Activated T-cell treated with anti-CD3 and anti-CD28 coated beads, Interleukin-2, amount 50 U/mL, for 24 hours (primary cell): ENCODE measurements at places on chromosomes 12 and 14.

- no peak for DNase-seq
Observed at GRCh38 chr12:114904254-114905003, 220.5 kb upstream of the TBX3 start.

GRCh38 chr12:47860279-47860841, 40.7 kb upstream of the HDAC7 start:
- DNase-seq, result peak; percentile 62

- no peak for DNase-seq
Observed at GRCh38 chr14:99602788-99603415, 1.1 kb downstream of the CCDC85C start.

- DNase-seq, result no peak
Observed at GRCh38 chr12:95615749-95616148, 64.5 kb upstream of the USP44 start.

DNA sequence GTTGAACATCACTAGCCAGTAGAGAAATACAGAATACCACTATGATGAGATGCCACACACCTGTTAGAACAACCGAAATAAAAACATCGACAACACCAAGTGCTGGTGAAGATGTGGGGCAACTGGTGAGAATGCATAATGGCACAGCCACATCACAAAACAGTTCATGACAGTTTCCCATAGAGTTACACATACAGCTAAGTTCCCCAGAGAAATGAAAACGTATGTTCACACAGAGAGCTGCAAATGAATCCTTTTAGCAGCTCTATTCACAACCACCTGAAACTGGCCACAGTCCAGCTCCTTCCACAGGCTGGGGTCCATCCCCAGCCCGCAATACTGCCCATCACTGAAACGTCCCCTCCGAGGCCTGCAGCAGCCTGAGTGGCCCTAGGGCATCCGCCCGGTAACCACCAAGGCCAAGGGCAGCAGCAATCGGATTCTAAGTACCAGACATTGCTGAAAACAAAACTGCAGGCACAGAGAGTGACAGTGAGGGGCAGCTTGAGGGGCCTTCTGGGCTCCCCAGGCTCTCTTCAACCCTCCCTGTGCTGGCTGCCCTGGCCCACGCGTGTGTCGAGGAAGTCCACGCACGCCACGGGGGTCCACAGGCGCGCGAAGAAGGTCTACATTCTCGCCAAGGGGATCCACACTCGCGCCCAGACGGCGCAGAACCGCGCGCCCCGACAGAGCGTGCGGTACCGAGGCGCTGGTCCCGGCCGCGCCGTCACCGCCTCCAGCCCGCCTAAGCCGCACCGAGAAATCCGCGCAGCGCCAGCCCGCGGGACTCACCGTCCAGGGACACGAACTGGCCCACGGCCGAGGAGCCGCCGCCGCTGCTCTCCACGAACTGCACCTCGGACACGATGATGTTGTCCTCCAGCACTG, 903 bp downstream of the BRF1 start:
- no peak for DNase-seq

DNA sequence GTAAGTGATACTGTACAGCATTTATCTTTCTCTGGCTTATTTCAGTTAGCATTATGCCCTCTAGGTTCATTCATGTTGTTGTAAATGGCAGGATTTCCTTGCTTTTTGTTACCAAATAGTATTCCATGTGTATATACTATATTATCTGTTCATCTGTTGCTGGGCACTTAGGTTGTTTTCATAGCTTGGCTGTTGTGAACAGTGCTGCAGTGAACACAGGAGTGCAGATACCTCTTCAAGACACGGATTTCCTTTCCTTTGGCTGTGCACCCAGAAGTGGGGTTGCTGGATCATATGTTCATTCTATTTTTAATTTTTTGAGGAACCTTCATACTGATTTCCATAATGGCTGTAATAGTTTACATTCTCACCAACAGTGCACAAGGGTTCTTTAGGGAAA, 21.5 kb downstream of the EP400 start:
- DNase-seq, result no peak

DNA sequence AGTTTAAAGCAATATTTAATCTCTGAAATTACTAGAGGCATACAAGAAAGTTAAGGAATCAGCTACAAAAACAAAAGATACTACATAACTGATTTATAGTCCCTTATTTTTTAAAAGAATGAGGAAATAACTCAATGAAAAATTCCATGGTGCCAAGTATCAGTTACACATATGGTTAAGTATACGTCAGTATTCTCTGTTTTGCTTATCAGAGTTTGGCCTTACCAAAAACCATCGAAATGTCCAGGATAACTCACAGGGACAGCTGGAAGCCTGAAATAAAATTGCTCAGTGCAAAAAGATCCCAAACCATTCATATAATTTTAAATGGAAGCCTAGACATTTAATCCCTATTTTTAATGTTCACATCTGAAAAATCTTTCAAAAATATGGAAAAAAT, 3.6 kb downstream of the CFL2 start:
- DNase-seq, result no peak

DNA sequence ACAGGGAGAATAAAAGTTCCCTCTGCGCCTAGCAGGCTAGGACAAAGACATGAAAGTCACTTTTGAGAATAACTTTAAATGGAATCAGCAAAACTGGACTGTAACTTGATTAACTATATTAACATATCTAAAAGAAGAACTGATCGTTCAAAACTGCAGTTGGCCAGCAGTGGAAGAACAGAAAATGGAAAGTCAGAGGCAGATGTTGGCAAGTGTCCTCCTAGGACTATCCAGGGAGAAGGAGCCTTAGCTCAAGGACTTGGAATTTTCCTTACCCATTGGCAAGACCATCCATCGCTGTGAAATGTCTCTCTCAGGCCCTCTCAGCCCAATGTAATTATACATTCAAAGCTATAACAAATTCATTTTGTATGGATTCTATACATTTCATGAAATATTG, 419.7 kb downstream of the ATP23 start:
- no peak for DNase-seq

DNA sequence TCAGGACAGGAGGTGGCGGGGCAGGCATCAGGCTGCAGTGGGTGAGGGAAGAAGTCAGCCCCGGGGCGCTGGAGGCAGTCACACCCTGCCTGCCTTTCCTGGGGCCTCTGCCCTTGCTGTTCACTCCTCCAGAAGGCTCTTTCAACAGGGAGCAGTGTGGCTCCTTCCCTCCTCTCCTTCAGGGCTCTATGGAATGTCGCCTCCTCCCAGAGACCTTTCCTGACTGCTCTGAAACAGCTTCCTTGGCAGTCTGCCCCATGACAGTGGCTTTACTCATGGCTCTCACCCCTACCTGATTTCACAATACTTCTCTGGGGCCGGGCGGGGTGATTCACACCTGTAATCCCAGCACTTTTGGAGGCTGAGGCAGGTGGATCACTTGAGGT, 7.1 kb downstream of the RHOF start:
- DNase-seq, result peak; percentile 68

- DNase-seq, result no peak
Observed at GRCh38 chr14:76919431-76920330, 93.5 kb downstream of the LRRC74A start.

DNA sequence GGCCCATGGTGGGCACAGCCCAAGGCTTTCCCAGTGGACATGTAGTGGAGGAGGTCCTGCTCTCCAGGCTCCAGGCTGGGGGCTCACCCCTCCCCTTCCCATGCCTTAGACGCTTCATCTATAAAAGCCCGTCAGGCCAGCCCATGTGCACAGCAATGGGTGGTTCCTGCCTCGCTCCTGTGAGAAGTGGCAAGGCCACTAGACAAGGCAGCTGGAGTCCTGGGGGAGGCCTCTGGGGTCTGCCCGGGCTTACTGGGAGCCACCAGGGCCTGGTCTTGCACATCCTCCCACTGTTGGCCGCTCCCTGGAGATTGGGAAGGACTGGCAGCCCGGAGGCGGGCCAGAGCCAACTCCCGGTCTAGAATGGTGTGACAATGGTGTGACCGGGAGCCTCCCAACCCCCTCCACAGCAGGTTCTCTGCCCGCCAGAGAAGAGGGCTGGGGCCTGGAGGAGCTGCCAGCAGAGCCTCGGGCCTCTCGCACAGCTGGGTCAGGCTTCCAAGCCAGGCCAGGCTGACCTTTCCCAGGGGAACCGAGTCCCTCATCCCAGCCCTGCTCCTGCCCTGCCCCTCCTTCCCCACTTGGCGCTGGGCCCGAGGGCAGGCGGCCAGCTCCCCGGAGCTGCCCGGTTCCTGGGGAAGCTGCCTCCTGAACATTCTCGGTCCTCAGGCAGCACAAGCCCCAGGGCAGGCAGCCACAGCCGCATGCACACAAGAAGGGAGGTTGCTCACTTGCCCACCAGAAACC, 97.9 kb downstream of the RFLNA start:
- no peak for DNase-seq

DNA sequence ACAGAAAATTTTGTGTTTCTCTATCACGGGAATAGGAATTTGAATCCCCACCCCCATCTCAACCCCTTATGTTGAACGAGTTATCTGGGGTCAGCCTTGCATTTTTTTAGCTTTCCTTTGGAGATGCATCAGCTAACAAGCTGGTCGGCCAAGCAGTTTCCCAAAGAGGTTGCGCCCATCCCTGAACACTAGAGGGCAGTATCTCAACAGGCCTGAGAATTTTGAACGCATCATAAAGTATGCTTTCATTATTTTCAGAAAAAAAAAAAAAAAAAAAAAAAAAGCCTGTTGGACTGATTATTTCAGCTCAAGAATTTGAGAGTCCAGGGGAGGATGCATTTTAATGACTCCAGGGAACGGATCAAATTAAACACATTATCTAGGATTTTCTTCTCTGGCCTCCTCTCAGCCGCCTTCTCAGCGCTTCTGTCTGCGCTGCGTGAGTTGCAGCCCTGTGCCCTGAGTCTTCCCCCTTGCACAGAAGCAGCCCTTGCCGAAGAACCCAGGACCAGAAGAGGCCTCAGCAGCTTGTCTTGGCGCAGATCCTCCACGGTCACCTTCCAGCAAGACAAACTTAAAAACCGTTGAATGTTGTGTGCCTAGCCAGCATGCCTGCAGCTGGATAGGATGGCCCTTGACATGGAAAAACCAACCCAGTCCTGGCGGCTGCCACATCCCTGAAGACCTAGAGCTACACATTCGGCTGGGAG, 76.6 kb upstream of the GZMB start:
- DNase-seq, result peak; percentile 66

DNA sequence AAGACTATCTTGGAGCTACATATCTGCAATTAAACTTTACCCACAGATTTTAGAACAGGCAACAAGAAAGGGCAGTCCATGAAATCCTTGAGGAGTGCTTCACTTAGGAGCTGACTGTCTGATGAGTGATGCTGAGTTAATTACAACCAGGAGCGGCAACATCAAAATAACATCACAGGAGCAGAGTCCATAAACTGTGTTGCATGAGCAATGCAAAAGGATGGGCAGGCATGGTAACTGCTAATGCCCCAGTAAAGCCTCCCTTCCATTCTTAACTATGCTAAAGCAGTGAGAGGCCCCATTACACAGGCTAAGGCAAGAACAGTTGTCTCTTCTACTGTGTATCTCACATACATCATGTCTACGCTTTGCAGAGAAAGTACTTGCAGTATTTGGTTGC, 156.6 kb downstream of the PAX9 start:
- no peak for DNase-seq

- DNase-seq, result no peak
Observed at GRCh38 chr12:45637706-45638105, 91.8 kb upstream of the ARID2 start.

- no peak for DNase-seq
Observed at GRCh38 chr12:126770188-126770587, 1496.8 kb upstream of the TMEM132C start.

GRCh38 chr14:22606380-22606779, 8.3 kb downstream of the ABHD4 start:
- DNase-seq, result no peak

GRCh38 chr14:22427771-22428231, 161.2 kb downstream of the DAD1 start:
- DNase-seq, result no peak

DNA sequence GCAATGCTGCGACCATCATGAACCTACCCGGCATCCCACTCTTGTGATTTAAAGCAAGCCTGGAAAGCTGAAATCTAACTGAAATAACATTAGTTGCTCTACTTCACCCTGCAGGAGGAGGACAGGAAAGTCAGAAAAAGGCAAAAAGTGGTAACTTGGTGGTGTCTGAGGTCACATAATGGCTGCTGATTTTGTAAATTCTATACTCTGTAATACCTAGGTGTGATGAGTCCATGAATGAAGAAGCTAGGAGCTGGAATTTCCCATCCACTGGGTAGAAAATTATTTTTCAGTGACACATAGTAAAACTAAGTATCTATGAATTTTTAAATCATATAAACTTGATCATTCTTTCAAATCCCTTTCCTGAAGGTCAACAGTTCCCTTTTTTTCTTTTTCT, 183.8 kb downstream of the FOXN3 start:
- DNase-seq, result no peak

GRCh38 chr14:36720657-36721056, 59.0 kb downstream of the PAX9 start:
- DNase-seq, result no peak

- DNase-seq, result no peak
Observed at GRCh38 chr12:88698471-88698870, 118.2 kb upstream of the KITLG start.

DNA sequence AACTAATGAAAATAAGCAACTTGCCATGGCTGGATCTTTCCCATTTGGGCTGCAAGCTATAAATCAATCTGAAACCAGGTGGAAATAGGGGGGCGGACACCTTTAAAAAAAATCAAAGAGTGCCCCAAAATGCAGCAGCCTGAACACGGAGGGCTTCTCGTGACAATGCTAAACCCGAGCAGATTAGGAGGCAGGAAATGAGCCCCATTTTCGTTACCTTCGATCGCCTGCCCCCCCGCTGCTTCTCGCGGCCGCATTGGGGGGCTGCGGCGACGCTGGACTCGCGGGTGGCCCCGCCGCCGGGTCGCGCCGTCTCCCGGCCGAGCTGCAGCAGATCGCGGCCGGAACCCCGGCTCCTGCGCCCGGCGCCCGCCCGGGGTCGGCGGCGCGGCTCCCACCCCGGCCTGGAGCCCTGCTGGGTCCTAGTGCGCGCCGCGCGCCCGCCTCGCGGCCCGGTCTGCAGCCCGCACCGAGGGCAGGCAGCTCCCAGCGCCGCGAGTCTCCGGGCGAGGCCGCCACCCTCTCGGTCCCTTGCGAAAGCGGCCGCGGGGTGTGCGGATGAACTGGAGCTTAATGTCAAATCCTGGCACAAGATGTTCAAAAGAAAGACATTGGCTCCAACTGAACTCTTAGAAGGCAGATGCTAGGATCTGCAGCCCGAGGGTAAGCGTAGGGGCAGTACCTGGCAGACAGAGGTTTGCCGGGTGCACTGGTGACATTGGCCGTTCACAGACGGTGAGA, 201.9 kb upstream of the FOXN3 start:
- peak; percentile 84 for DNase-seq

DNA sequence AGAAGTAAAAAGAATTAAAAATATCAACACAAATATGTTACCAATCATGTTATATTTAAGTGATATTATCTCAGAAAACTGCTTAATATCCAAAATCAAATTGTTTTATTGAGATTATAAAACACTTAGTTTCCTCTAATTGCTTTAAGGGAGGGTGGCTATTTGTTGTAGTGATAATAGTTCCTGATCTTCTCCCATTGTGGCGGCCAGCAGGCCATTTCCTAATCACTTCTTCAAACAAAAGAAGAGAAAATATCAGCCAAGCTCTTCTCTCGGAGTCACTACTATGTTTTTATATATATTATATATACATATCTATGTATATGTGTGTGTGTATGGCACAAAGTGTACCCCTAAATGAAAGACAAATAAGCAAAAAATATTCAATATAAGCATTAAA, 31.5 kb downstream of the ERO1A start:
- no peak for DNase-seq

GRCh38 chr14:56189307-56189706, 71.1 kb downstream of the PELI2 start:
- no peak for DNase-seq
